ENCODE measurements at places on chromosomes 3 and 15. TPM values are rescaled to one million over a fixed set of nuclear protein-coding genes. Genes with fewer than 3 reads are reported as not detected.

METTL6 gene
- total RNA-seq = 61.3 TPM

DNA sequence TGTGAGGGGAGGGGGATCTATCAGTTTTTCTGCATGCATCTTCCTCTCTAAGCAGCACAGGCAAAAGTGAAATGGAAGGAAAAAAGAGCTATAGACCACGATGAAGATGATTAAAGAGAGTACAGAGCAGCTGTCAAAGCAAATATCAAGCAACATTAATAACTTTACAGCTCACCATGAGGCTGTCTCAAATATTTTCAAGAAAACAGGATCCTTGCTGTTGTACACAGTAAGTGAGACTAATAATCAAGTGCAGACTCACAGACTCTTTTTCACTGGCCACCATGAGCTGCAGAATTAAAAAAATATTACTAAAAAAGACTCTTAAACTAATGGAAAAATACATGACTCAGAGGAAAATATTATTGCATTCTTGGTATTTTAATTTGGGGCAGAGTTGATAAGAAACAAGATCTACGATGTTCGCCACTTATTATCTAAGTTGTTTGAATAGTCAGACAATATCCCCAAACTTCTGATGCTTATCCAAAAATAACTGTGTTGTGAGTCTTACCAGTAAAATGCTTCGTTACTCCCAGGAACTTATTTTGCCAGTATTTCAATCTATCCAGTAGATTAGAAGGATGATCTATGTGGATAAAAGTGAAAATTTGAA, 817.5 kb upstream of the ALCAM start:
- DNase-seq = no peak

WDR53 gene
- total RNA-seq = 2.9 TPM

PRR20G gene
- total RNA-seq = not detected

CD200R1 gene
- total RNA-seq = not detected

IMPG2 gene
- total RNA-seq = not detected

DNA sequence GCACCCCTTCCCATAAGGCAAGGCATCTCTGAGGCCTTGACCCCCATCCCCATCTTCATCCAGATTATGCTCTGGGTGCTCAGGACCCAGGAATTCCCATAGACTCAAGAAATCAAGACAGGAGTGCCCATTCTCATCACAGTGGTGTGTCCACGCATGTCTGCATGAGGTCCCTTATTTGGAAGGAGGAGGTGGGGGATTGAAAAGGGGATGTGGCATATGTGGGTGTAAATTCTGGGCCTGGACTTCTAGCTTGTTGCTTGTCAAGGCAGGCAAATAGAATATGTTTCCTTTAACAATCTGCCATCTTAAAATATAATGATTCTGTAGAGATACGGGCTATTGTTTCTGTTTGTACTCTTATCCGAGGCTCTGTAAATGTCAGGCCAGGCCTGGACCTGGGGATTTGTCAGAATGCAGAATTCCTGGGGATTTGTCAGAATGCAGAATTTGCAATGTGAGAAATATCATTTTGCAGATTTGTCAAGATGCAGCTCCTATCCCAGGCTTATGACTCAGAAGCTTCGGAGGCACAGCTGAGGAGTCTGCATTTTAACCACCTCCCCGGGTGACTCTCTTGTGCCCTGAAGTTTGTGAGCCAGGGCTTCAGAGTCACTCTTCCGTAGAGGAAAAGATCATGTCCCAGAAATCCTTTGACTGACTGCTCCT, 157.8 kb downstream of the SV2B start:
- no peak for DNase-seq

PIK3CA gene
- total RNA-seq = 11.9 TPM

DNA sequence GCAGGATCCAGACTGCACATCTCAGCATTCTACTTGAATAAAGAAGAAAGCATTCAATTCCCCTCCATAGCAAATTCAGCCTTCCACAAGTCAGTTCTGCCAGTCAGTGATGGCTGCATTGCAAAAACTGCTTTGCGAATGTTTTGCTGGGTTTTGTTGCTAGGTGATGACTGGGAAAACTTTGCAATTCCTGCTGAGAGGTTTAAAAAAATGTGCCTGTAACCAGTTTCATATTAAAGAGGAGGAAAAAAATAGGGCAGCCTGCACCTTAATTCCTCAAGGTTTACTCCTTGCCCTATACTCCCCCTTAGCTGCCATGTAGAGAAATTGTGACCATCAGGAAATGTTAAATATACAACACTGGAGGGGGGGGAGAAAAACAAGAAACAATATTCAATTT, 225.6 kb upstream of the ATP11B start:
- peak; percentile 21 for DNase-seq

CILP gene
- not detected for total RNA-seq

DNA sequence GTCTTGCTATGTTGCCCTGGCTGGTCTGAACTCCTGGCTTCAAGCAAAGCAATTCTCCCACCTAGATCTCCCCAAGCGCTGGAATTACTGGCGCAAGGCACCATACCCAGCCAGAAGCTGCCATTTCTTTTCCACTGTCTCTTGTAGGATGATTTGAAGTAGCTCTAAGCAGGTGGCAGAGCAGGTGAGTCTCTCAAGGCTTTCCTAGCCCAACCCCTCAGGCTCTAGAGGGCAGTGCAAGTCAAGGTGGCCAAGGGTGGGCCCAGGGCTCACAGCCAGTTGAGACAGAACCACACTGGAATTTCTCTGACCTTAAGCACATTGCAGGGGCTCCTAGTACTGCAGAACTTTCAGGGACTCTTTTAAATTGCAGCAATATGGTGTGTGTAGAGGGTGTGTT, 15.6 kb upstream of the DAG1 start:
- peak; percentile 46 for DNase-seq

NR1I2 gene
- total RNA-seq = not detected

TRH gene
- total RNA-seq = not detected

GRCh38 chr3:135995766-135996165, 30.2 kb downstream of the PPP2R3A start:
- DNase-seq = no peak

DNA sequence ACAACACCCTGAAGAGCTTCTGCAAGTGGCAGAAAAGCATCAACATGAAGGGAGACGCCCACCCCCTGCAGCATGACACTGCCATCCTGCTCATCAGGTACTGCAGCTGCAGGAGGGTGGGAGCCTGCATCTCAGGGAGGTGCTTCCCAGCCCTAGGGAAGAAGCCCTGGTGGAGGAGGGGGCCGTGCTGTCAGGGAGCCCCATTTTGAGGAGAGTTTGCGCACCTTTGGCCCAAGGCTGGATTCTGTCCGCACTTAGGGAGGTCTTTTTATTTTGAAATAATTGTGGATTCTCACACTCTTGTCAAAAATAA, 42.1 kb downstream of the SAXO2 start:
- DNase-seq = no peak

GRCh38 chr3:35659768-35660167, 20.4 kb downstream of the ARPP21 start:
- DNase-seq = peak; percentile 84
